ENCODE measurements at places on chromosomes 7 and 10.

- H3K27me3 ChIP-seq: no peaks in the 10 kb centered on the region
- H3K27ac ChIP-seq: no peak overlapping the region
These were observed 26.0 kb downstream of the RNF32 start for GRCh38 chr7:156666368-156667109.

GRCh38 chr10:77899690-77900089 is 26.9 kb downstream of the DLG5 start:
- H3K4me3 ChIP-seq: no peak overlapping the region
- no peaks in the 10 kb centered on the region for H3K27me3 ChIP-seq
- H3K27ac ChIP-seq: no peak overlapping the region
- H3K36me3 ChIP-seq: no peaks in the 10 kb centered on the region
- no peak for DNase-seq

DNA sequence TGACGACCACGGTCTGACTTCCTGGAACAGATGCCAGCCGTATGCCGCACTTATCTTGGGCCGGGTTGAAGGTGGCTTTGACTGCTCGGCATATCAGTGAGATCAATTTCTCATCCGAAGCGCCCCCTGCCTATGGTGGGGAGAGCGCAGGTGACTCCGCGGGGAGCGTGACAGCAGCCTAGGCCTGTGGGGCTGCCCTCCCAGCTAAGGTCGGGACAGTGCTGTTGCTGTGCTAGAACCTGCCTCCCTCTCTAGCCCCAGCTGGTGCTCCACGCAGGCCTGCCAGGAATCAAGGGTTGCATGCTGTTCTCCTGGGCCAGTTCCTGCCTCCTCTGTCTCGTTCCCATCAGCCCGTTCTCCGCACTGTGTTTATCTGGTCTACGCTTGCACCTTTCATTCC is 49.8 kb downstream of the PODXL start:
- DNase-seq: no peak
- no peak overlapping the region for H3K4me3 ChIP-seq
- H3K27ac ChIP-seq: no peak overlapping the region

DNA sequence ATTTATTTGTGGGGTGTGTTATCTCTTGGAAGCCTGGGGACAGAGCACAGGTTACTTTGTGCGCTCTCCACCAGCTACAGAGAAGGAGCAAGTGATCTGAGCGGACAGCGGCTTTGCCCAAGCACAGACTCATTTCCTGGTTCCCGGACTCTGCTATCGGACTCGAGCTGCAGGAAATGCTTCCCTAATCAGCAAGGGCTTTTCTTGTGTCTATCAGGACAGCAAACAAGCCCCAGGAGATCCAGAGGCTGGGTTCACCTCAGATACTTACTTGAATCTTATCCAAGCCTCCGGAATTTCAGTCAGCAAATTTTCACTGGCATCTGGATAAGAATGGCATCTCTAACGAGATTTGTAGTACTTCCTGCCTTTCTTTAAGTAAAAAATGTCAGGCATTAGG is 27.8 kb downstream of the MRC1 start:
- no peaks in the 10 kb centered on the region for H3K36me3 ChIP-seq
- H3K4me1 ChIP-seq: no peaks in the 10 kb centered on the region
- peaks cover 9% of the 10 kb centered on the region for H3K27me3 ChIP-seq

DNA sequence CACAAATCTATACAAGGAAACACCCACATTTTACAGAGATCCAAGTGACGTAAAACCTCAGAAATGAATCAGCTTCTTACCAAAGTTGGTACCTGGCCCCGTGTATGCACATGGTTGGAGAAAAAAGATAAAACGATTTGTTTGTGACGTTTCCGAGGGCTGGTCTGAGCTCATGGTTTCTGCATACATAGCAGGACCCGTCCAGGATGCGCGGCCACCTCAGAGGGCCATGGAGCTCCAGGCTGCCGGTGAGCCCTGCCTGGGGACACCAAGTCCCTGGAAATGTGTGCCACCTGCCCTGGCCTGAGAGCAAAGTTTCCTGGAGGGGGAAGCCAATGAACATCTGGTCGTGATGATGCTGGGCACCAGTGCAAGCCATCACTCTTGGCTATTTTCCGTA is 402.6 kb upstream of the MKI67 start:
- no peak overlapping the region for H3K27ac ChIP-seq
- no peak overlapping the region for H3K4me3 ChIP-seq
- no peaks in the 10 kb centered on the region for H3K4me1 ChIP-seq
- DNase-seq: no peak

DNA sequence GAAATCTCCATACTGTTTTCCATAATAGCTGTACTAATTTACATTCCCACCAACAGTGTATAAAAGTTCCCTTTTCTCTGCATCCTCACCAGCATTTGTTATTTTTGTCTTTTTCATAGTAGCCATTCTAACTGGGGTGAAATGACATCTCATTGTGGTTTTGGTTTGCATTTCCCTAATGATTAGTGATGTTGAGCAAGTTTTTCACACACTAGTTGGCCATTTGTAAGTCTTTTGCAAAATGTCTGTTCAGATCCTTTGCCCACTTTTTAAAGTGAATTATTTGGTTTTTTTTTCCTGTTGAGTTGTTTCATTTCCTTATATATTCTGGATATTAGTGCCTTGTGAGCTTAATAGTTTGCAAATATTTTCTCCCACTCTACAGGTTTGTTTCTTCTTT is 101.0 kb upstream of the NFE2L3 start:
- H3K36me3 ChIP-seq: no peaks in the 10 kb centered on the region
- DNase-seq: no peak
- no peak overlapping the region for H3K4me3 ChIP-seq
- no peaks in the 10 kb centered on the region for H3K4me1 ChIP-seq

GRCh38 chr10:46225597-46225996 is 61.2 kb upstream of the ANTXRL start:
- peaks cover 6% of the 10 kb centered on the region for H3K4me1 ChIP-seq
- DNase-seq: no peak
- H3K27me3 ChIP-seq: no peaks in the 10 kb centered on the region
- H3K36me3 ChIP-seq: peaks cover 53% of the 10 kb centered on the region

GRCh38 chr7:53690411-53690810 is 655.0 kb downstream of the POM121L12 start:
- no peaks in the 10 kb centered on the region for H3K4me1 ChIP-seq
- no peak overlapping the region for H3K4me3 ChIP-seq
- H3K27me3 ChIP-seq: no peaks in the 10 kb centered on the region
- no peak overlapping the region for H3K27ac ChIP-seq
- no peaks in the 10 kb centered on the region for H3K36me3 ChIP-seq

GRCh38 chr7:12802070-12802469 is 114.6 kb downstream of the ARL4A start:
- H3K27ac ChIP-seq: no peak overlapping the region
- H3K4me3 ChIP-seq: no peak overlapping the region
- DNase-seq: no peak
- no peaks in the 10 kb centered on the region for H3K36me3 ChIP-seq
- H3K4me1 ChIP-seq: no peaks in the 10 kb centered on the region
- H3K27me3 ChIP-seq: no peaks in the 10 kb centered on the region

DNA sequence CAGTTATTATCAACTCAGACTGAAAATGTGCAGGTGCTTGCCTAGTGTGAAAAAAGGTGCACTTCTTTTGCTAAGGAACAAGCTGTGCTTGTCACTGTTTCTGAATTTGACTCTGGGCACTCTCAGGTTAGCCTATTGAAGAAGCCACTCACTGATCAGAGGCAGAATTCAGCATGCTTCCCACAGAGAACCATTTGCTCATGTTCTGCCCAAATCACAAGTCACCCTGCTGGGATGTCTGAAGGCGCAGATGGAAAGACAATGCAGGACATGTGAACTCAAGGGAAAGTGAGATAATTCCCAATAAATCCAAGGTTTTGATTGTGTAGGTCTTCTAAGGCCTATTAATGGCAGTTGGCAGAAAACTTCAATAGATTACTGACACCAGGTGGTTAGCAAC is 47.8 kb upstream of the CSTF2T start:
- H3K27ac ChIP-seq: no peak overlapping the region
- no peaks in the 10 kb centered on the region for H3K36me3 ChIP-seq
- no peak for DNase-seq
- no peak overlapping the region for H3K4me3 ChIP-seq
- no peaks in the 10 kb centered on the region for H3K27me3 ChIP-seq

DNA sequence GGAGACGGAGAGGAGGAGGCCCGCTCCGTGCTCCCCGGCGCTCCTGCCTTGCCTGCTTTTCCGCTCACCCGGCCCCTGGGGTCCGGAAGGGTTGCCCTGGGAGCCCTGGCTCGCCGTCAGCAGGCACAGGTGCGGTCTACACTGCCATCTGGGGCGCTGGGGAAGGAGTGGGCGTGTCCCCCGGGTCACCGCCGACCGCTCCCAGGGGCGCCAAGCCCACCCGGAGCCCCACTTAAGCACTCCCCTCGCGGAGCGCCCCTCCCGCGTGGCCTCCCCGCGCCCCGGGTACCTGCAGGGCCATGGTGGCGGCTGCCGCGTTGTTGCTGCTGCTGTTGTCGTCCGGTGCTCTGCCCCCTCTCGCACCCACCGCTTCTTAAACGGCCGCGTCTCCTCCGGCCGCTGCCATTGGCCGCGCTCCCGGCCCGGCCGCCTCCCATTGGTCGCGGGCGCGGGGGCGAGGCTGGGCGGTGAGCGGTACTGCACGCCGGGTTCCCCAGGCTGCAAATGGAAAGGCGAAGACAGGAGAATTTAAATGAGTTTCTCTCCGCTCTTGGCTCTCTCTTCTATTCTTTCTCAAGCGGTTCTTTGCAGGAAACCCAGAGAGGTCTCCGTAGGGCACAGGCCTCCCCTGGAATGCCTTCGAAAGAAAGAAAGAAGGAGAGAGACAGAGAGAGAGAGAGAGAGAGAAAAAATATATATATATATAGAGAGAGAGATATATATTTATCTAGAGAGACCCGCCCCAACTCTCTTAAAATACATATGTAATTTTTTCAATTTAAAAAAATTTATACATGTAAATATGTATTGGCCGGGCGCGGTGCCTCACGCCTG is at the start of gene ACBD7:
TSS of gene ACBD7 (minus strand) at position 349 of the 834 bp plus-strand sequence. CDS start at position 301, 48 bp downstream.
- H3K27me3 ChIP-seq: no peaks in the 10 kb centered on the region
- H3K4me3 ChIP-seq: peak within 1 kb of the TSS; percentile 55
- peak; percentile 63 for DNase-seq
- H3K36me3 ChIP-seq: no peaks in the 10 kb centered on the region

DNA sequence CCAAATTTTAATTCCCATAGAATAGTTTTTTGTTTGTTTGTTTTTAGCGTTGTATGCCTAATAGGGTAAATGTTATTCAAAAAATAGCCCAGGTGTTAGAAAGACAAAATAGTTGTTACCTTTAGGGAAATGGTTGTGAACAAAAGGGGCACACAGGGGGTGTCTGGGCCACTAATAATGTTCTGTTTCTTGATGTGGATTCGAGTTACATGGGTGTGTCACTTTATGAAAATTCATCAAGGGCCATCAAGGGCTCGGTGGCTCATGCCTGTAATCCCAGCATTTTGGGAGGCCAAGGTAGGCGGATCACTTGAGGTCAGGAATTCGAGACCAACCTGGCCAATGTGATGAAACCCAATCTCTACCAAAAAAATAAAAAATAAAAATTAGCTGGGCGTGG is 531.8 kb upstream of the C7orf33 start:
- no peak overlapping the region for H3K4me3 ChIP-seq
- no peaks in the 10 kb centered on the region for H3K4me1 ChIP-seq
- no peak overlapping the region for H3K27ac ChIP-seq
- H3K36me3 ChIP-seq: no peaks in the 10 kb centered on the region
- H3K27me3 ChIP-seq: no peaks in the 10 kb centered on the region
- no peak for DNase-seq

- no peaks in the 10 kb centered on the region for H3K4me1 ChIP-seq
- no peak for DNase-seq
- H3K27me3 ChIP-seq: no peaks in the 10 kb centered on the region
- no peak overlapping the region for H3K27ac ChIP-seq
- H3K4me3 ChIP-seq: no peak overlapping the region
- no peaks in the 10 kb centered on the region for H3K36me3 ChIP-seq
These were observed 149.2 kb upstream of the VSTM2A start for GRCh38 chr7:54392935-54393334.

DNA sequence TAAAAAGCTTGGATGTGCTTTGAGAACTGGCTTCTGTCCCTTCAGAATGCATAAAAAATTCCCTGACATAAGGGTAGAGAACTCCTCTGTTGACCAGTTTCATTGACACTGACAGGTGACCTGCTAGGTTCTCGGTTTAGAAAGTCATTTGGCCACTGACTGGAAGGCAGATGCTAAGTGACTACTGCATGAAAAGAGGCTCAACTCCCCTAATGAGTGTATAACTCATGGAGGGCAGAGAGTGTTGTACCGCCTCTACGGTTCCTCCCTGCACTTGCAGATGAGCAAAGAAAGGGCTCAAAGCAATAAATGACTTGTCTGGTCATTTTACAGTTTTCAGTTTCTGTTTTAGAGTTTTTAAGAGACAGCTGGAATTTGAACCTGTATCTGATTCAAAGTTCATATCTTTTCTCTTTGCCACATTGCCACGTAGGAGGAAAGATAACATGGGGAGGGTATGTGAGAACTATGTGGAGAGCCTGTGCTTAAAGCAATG is 2.9 kb upstream of the FGL2 start:
- H3K36me3 ChIP-seq: no peaks in the 10 kb centered on the region
- no peaks in the 10 kb centered on the region for H3K27me3 ChIP-seq
- H3K4me3 ChIP-seq: no peak overlapping the region

- H3K27me3 ChIP-seq: no peaks in the 10 kb centered on the region
- no peak for DNase-seq
- no peaks in the 10 kb centered on the region for H3K36me3 ChIP-seq
- H3K4me1 ChIP-seq: no peaks in the 10 kb centered on the region
- H3K4me3 ChIP-seq: no peak overlapping the region
These were observed 5.9 kb upstream of the MYPN start for GRCh38 chr10:68103261-68103878.

DNA sequence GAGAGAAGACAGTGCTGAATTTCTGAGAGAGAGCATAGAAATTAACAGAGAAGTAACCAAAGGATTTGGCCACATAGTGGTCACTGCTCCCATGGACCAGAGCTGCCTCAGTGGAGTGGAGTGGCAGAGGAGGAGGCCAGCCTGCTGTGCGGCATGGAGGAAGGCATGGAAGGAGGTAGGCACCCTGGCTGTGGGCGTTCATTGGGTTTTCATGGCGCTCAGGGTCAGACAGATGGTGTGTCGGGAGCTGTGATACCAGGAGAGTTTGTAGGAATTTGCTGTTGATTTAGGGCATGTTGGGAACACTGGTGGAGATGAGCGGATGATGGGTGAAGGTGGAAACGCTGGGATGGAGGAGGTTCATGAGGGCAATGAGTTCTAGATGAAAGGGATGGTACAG is 78.9 kb upstream of the INSYN2A start:
- H3K4me3 ChIP-seq: no peak overlapping the region
- no peaks in the 10 kb centered on the region for H3K36me3 ChIP-seq
- peaks cover 4% of the 10 kb centered on the region for H3K27me3 ChIP-seq

DNA sequence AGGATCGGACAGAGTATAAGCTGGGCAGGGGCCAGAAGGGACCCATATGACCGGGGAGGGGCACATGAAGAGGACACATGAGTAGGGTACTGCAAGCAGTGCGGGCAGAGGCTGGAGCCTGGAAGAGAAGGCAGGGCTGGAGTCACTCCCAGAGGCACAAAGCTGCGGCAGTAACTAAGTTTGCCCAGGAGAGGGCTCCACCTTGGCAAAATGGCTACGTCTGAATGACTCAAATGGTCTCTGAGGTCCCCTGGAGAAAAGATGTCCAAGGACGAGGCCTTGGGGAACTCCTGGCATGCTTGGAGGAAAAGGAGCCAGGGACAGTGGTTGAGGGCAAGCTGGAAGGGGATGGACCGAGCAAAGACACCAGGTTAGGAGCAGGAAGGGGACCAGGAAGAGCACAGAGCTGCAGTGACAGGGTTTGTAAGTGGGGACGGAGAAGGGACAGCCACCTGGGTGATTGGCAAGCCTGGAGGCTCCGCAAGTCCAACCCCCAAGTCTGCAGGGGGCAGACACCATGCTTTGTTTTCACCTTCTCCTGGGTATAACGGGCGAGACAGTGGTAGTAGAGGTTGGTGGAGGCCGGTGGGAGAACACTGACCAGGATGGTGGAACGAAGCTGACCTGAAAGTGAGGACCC is 43.1 kb upstream of the LBX1 start:
- H3K4me1 ChIP-seq: peaks cover 2% of the 10 kb centered on the region
- peaks cover 3% of the 10 kb centered on the region for H3K27me3 ChIP-seq
- no peak overlapping the region for H3K27ac ChIP-seq
- peak; percentile 37 for DNase-seq
